Amygdala (tissue), 56 donors: ENCODE measurements at places on chromosomes 5 and 9.

- no peak for DNase-seq
These were observed 21.6 kb upstream of the SREK1 start for GRCh38 chr5:66122379-66123034.

GRCh38 chr9:106503759-106504158, 359.2 kb upstream of the ZNF462 start:
- DNase-seq, result no peak

- DNase-seq, result no peak
These were observed 151.1 kb downstream of the SMARCA2 start for GRCh38 chr9:2166203-2166602.

GRCh38 chr9:92610470-92611420, 59.2 kb downstream of the IPPK start:
- DNase-seq, result no peak

DNA sequence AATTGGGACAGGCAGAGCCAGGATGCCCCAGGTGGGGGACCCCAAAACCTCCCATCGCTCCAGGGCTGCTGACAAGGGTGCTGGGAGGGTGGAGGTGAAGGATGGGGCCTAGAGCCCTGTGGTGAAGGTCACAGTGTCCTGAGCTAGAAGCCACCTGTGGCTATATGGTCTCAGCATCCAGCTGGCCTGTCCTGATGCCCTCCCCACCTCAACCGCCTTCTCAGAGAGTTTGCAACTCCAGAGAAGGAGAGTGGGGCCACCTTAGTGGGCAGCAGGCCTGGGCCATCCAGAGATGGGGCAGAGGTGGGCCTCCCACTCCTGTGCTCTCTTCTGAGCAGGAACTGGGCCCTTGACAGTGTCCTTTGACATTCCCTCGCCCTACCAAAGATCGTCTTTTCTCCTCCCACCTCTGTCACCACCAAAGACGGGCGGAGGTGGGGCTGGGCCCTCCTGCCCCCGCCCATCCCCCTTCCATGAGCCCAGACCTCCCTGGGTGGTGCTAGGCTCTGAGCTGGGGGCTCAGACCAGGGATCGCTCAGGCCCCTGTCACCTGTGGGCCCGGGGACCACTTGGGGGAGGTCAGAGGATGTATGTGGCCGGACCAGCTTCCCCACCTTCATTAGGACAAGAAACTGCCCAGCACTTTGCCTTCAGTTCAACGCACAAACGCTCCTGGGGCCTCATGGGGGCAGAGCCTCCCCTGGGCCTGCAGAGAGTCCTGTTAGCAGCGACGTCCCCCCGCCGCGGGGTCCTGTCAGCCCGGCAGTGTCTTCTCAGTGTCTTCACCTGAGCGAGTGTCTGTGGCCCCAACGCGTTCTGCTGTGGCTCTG, 10.0 kb upstream of the DOLPP1 start:
- DNase-seq, result no peak

DNA sequence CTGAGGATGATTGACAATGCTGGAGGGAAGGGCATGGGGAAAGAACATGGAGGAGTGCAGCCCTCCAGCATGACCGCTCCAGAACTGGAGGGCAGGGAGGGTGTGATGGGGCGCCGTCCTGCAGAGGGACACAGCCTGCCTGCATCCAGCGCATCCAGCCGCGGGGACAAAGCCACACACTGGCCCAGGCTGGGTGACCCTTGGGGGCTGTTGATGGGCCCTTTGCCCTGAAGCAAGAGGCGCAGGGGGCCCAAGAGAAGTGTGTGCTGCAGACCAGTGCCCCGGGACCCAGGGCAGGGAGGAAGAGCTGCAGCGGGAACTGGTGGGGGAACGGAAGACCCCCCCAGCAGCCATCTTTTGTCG, 169.8 kb upstream of the PPP1R26 start:
- no peak for DNase-seq

GRCh38 chr5:154893381-154893780, 35.0 kb downstream of the CNOT8 start:
- no peak for DNase-seq

GRCh38 chr9:89312222-89312571, 1.2 kb downstream of the CKS2 start:
- DNase-seq, result no peak

DNA sequence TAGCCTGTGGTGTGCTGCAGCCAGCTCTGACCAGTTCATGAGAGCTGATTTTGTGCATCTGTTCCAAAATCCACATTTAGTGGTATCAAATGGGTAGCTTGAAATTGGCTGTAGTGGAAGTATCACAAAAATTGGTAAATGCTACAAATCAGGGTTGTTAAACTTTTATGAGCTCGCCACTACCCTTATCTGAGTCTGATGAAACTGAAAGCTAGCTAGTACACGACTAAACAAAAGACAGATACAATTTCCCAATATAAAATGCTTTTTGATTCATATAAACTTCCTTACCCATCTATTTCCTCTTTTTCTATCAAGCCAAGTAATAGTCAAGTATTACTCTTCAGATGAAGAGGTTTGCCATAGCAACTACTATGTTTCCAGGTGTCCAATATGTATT, 392.0 kb downstream of the TMEM161B start:
- DNase-seq, result no peak

DNA sequence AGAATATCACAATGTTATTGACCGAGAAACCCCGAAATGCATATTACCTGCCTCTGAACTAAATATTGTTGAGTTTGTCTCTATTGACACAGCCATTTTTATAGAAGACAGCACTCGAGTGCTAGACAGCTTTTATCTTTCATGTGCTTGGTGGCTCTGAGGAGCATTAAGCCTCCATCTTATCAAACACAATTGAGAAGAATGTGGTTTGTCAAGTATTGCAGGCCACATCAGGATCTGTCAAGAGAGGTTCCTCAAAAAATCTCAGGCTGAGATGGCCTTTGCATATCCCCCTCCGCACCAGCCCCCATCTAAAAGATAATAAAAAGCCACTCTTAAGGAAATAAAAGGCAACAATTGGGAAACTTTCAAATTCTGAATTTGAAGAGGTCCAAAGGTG, 284.8 kb downstream of the DENND1A start:
- no peak for DNase-seq

GRCh38 chr5:120367896-120368634, 96.0 kb upstream of the PRR16 start:
- no peak for DNase-seq
